Caki2 (cell line): ENCODE measurements at places on chromosomes 11 and 22. TPM values are rescaled to one million over a fixed set of nuclear protein-coding genes. Genes with fewer than 3 reads are reported as not detected.

The IFITM1 gene
- 2.0 and 10.3 TPM in 2 replicates for total RNA-seq

The RIMBP3B gene
- 2.1 TPM in 1 of 2 replicates, not detected in the other for total RNA-seq

The NTM gene
- total RNA-seq = not detected in 2 replicates

The WBP2NL gene
- 3.2 and 35.9 TPM in 2 replicates for total RNA-seq

GRCh38 chr11:65777821-65778361 is 2.9 kb downstream of the AP5B1 start:
- no peak for DNase-seq

GRCh38 chr11:111297696-111298095 is 650 bp upstream of the POU2AF3 start:
- DNase-seq = no peak

DNA sequence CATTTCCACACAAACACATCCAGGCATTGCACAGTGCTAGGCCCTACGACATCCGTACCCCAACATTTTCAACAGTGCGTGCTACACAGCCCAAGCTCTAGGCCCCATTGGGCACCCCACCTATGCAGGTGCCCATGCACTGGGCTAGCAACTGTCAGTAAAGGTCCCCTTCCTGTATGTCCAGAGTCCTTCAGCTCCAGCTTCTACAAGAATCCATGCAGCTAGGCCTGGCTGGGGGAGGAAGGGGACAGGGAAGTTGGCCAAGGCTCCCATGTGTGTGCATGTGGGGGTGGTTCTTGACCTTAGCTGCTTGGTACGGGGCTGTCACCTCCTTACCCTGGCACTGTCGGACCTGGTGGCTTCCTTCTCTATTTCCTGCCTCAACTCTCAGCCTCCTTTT is 1.3 kb downstream of the B3GAT1 start:
- no peak for DNase-seq

GRCh38 chr11:33642461-33643166 is 58.0 kb downstream of the C11orf91 start:
- no peak for DNase-seq

- peak; percentile 78 for DNase-seq
These were observed 50.5 kb downstream of the RBX1 start for GRCh38 chr22:41001722-41002122.

GRCh38 chr11:77179048-77179447 is 51.0 kb downstream of the MYO7A start:
- no peak for DNase-seq

DNA sequence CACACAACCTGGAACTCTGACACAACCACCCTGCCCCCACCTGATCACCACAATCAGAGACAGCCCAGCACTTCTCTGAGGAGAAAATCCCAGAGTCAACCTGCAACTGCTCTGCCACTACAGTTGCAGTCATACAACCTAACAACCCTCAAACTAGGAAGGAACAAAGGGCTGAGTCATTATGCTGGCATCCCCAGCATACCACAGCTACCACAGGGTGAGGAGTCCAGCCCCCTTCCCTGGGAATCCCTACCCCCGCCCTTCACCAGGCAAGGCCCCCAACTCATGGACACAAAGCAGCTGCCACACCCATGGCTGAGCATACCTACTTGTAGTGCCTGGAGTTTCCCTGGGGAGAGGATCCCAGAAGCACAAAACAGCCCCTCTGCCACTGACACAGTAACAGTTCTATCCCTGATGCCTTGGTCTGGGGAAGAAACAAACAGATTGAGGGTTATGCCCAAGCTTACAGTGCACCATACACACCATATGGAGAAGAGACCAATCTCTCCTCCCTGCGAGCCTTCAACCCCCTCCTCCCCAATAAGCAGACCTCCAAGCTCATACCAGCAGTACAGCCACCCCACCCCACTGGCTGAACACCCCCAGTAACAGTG is 68.5 kb upstream of the C11orf58 start:
- peak; percentile 52 for DNase-seq

DNA sequence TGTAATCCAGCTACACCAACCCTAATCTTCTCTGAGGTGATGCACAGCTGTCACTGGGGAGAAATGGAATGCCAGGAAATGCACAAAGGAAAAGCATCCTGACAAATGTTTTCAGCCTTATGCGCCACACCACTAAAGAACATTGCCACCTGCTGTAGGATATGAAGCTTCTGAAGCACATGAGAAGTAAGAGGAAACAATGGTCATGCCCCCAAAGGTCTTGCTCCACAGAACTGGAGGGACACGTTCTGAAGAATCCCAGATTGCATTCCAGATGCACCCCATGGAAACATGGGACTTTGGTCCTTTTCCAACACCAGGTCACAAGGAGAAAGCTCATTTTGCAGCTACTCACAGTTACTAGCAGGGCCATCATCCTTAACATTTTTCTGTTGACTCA is 48.7 kb upstream of the ZBED5 start:
- DNase-seq = no peak

DNA sequence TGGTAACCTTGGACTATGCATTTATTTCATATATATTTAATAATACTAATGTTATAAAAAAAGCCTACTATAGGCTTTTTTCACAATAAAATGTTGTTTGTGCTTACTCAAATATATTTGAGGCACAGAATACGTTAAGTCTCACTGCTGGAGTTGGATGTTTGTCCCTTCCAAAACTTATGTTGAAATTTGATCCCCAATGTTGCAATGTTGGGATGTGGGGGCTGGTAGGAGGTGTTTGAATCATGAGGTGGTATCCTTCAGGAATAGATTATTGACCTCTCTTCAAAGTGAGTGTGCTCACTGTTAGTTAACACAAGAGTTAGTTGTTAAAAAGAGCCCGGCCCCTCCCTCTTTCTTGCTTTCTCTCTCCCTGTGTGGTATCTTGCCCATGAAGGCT is 1295.9 kb downstream of the JRKL start:
- DNase-seq = no peak

GRCh38 chr11:69241075-69241740 is 52.7 kb upstream of the MYEOV start:
- no peak for DNase-seq
